ENCODE measurements at places on chromosomes 16 and 17.

GRCh38 chr17:31623990-31624389 is 232.5 kb downstream of the RAB11FIP4 start:
- DNase-seq = no peak

GRCh38 chr17:63420868-63421680 is 25.0 kb downstream of the CYB561 start:
- no peak for DNase-seq

DNA sequence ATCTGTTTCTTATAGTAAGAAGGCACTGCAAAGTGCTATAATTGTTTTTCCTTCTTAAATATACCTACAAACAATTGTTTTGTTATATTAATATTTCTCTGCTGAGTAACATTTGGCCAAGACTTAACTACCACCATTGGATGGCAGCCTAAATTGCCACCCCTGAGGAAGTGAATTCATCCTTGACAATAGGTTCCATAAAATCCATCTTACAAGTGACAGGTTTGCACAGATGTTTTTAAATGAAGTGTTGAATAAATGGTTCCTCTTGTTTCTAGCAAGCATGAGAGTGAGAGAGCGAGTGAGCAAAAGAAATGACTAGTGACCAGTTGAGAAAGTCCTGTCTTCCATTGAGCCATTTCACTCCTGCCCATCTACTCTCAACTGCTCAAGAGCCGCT is 8.3 kb upstream of the MPHOSPH6 start:
- DNase-seq = no peak

DNA sequence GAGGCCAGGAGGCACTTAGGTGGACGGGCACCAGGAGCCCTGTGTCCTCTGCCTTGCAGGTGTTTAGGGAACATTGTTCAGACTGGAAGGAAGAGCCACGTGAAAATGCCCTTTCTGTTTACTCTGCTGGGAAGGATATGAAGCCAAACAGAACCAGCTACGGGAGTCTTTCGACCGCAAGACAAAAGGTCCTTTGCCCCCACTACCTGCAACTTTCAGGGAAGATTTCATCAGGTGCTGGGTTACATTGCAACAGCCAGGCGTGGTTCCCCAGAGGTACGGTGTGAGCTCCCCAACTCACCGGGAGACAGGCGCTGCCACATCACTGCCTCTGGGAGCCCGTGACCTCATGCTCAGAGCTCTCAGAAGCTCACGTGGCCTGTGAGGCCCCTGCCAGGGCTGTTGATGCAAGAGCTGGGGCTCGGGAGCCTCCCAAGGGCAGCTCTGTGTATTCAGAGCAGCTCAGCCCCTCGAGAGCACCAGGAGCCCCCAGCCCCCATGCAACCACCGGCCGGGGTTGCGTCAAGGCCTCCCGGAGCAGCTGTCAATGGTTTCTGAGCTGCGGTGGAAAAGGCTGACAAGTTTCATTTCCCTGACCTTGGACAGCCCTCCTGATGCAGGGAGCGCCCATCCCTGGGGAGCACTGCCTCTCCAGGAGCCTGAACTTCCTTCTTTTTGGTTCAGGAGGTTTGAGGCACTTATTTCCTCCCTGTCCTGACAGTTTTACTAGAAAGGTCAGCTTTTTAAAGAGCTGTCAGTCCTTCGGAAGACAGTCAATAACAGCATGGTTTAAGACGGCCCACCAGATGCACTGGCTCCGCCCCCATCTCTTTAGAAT is 42.1 kb downstream of the TBC1D16 start:
- no peak for DNase-seq

DNA sequence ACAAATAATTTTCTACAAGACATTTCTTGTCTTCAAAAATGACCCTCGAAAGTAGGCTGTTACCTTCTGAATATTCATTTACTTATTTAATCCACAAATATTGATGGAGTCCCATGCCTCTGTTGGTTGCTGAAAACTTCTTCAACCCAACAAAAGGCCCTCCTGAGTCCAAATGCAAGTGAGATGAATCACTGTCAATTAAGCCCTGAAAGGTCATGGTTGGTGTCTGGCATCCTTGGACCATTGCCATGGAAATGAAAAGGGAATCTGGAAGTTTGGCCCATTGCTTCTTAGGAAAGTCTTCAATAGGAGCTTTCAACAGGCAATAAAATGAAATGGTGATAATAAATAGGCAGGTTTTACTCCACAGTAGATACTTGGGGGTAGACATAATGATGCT is 364.7 kb upstream of the DYNLRB2 start:
- no peak for DNase-seq

DNA sequence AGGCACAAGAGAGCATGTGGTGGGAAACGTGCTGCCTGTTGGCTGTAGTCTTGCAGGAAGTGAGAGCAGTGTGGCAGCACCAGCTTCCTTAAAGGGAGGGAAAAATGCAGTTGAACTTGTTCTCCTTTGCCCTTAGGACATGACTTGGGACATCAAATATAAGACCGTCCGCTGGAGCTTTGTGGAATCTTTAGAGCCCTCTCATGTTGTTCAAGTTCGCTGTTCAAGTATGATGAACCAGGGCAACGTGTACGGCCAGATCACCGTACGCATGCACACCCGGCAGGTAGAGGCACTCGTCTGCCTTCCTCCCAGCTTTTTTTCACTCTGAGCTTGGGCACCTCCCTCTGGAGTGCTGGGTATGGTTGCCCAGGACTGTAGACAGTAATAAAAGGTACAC is 23.3 kb downstream of the GPR179 start:
- DNase-seq = no peak

DNA sequence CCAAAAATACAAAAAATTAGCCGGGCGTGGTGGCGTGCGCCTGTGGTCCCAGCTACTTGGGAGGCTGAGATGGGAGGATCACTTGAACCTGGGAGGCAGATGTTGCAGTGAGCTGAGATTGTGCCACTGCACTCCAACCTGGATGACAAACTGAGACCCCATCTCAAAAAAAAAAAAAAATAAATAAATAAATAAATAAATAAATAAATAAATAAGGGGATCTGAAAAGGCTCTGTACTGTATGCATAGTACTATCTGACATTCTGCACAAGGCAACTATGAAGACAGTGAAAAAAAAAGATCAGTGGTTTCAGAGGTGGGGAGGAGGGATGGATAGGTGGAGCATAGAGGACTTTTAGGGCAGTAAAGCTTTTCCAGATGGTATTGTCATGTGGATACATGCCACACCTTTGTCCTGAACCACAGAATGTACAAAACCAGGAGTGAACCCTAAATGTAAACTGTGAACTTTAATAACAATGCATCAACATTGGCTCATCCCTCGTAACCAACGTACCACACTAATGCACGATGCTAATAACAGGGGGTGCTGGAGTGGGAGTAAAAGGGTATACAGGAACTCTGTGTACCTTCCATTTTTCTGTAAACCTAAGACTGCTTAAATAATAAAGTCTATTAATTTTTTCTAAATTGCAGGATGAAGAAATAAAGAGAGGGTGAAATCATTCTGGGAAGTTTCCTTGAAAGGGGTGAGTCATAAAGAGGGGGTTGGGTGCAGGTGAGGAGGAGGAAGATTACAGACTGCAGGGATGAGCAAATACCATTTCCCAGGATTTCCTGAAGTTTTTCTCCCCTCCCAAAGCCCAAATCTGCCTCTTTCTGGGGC is 155.8 kb upstream of the SDK2 start:
- no peak for DNase-seq
